Sciatic nerve (tissue), 2 donors: ENCODE measurements at places on chromosomes 11 and 22.
A peak's percentile ranks its signal among the peaks of the same experiment; 100 is the strongest.

- DNase-seq, result no peak
Observed at GRCh38 chr22:43832393-43833265, 20.5 kb upstream of the EFCAB6 start.

DNA sequence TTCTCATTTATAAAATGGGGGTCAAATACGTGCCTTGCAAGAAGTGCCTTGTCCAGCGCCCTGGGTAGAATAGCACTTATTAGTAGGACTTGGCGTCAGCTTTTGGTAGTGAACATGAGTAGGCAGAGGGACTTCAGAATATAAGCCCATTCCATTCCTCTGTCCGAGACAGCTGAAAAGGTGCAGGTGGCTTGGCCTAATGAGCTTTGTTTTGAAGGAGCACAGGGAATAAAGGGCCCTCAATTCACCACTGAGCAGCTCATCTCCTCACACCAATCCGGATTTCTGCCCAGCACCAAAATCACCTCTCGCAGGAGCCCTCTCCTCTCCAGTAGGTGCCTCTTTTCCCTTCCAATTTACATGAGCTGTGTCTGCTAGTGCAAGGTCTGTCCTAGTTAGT lies 91.2 kb downstream of the DSCAML1 start:
- no peak for DNase-seq

DNA sequence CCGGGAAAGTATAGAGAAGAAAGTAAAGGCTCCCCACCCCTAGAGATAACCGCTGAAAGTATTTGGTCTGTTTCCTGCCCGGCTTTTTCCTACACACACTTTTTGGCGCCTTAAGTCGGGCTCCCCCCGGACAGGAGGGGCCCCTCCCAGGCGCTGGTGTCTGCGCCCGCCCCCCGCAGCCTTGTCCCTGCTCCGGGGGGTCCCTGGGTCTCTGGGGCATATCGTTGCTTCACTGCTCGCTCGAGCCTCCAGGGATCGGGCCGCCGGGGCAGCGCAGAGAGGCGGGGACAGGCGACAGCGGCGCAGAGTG lies 928 bp upstream of the CRACR2B start:
- DNase-seq, result no peak

DNA sequence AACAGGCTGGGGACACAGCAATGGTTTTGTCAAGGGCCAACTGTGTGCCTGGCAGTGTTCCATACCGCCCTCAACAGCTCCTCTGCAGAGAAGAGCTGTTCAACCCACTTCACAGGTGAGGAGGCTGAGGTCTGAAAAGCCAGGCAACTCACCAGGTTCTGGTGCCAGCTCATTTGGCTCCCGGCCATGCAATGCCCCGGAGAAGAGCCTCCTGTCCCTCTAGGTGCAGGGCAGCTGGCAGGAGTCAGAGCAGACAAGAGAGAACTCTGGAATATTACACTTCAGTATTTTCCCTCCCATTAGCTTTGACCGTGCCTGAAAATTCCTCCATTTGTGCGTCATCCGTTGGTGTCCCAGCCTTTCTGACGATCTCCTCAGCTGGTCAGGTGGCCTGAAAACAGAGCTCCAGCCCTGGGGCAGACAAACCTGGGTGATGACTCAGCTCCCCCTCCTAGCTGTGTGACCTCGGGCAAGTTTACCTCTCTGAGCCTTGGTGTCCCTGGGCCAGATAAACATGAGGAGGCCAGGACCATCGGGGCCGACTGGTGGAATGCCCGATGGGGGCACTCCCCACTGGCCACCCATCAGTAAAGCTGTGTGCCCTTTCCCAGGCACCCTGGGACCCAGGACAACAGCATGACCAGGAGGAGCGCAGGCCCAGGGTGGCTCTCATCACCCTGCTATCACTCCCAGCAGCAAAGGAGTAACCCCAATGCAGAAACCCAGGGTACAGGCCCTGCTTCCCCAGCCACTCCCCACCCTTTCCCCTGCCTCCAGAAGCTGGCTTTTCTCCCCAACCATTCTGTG lies 9.6 kb upstream of the C1QTNF6 start:
- DNase-seq, result peak; percentile 79

DNA sequence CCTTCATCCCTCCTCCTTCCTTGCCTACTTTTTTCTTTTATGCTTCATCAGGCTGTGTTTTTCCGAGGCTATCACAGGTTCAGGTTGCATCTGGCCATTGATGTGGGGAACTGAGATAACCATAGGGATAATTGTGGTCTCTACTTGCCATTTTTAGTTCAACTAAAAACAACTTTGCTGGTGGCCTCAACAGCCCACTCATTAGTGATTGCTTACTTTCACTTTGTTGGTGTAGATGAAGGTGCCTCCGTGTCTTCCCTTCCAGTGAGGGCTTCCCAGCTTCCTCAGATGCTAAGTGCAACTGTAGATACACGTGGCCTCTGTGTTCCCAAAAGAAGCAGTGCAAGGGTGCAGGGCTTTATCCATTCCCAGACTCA lies 35.0 kb downstream of the KCNJ1 start:
- DNase-seq, result no peak

- DNase-seq, result no peak
Observed at GRCh38 chr11:34331736-34332135, 26.1 kb downstream of the ABTB2 start.

DNA sequence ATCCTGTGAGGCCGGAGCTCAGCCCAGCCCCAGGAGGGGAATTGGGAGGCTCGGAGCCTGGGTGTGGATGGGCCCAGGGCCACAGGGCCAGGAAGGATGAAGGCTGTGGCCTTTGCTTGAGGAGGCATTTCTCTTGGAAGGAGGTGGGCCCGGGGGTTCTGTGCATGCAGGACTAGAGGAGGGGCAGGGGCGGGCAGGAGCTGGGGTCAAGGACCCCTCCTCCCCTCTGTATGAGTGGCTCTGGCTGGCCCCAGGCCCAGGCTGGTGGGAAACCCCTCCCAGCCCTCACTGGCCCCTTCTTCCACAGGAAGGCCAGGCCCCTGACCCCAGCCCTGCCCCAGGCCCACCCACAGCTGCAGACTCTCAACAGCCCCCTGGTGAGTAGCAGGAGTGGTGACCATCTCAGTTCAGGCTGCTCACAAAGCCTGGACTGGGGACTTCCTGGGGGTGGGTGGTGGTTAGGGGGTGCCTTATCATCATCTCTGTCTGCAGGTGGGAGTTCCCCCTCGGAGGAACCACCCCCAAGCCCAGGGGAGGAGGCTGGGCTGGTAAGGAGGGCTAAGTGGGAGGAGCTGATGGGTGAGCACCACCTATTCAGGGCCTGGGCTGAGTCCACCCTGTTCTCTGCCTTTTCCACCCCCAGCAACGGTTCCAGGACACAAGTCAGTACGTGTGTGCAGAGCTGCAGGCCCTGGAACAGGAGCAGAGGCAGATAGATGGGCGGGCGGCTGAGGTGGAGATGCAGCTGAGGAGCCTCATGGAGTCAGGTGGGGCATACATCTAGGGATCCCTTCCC lies 6.0 kb downstream of the KCNK7 start:
- no peak for DNase-seq

DNA sequence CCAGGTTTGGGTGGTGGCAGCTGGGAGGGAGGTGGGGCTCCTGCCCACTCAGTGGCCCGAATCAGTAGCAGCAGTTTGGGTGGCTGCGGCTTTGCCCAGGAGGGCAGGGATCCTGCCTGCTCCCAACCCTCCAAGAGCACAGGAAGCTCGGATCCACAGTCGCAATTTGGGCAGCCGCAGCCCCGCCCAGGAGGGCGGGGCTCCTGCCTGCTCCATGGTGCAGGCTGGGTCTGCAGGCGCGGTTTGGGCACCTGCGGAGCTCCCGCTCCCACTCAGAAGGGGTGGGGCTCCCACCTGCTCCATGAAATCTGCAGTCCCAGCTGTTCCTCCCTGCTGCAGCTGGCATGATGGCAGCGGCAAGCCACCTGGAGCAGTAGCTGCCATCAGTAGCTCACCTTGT lies 38.1 kb upstream of the CALCB start:
- DNase-seq, result no peak

GRCh38 chr11:109023036-109023435 lies 358.2 kb downstream of the DDX10 start:
- DNase-seq, result no peak

DNA sequence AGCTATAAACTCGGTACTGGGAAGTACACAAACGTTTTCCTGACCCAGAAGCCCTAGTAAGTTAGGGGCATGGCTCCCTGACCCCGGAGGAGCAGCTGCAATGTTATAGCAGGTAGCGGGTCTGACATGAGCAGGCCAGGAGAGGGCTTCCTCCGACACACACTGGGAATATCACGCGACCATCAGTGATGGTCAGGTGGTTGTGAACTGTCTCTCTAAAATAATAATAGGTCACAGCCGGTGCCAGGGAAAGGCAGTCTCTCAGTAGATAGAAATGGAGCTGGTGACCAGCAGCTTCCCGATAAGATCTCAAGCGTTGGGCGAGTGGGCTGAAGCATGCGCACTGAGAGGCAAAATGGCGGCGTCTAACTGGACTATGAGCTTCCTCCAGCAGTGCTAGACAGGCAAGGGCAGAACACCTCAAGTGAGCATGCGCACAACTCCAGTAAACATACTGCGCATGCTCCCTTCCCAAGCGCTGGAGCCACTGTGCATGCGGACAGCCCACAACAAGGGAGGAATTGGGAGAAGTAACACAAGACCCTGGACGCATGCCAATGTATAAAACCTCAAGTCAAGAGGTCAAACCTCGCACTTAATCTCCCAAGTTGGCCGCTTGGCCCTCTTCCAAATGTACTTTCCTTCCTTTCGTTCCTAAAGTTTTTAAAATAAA lies 22.3 kb upstream of the TESMIN start:
- peak; percentile 63 for DNase-seq

- DNase-seq, result no peak
Observed at GRCh38 chr11:61120706-61121191, 18.5 kb downstream of the CD5 start.

DNA sequence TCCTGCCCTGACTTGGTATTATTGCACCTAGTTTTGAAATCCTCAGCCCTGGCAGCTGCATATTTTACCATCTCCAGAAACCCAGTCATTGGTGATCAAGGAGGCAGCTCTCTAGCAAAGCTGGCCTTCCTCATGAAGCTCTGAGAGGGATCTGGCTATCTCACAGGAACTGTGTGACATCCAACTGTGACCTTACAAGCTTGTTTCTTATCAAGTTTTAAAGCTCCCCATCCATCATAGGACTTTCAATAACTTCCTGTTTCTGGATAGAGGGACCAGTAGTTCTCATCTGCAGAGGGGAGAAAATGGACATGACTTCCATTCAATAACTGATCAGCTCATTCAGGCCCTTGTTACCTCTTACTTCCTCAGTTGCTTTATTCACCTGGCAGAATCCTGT lies 18.2 kb downstream of the CALCA start:
- DNase-seq, result no peak

DNA sequence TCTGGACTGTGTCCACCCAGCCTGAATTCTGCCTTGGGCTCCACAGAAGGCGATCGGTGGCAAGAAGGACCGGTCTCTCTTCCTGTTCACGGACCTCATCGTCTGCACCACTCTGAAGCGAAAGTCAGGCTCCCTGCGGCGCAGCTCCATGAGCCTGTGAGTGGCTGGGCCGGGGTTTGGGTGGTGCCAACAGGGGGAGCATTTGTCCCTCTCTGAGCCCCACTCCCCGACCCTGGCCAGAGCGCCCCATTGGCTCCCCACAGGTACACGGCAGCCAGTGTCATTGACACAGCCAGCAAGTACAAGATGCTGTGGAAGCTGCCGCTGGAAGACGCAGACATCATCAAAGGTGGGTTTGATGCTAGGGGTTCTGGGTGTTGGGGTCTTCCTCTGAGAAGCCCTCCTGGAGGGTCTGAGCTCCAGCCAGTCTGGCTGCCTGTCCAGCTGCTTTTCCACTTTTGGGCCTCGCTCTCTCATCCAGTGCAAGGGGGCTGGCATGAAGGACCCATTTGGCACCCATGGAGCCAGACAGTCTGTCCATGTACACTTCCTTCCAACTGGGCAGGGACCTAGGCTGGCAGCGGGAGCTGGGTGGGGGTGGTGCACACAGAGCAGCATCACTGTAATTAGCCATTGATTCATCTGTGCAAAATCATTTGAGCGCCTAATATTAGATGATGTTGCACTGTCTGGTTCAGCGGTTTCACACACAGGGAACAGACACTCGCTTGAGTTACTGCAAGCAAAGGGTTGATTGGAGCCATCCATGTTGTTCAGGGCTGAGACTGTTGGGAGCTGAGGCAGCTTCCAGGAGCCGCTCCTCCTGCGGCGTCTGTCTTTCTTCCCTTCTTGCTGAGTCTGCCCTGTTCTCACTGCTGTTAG lies 19.0 kb upstream of the RELT start:
- DNase-seq, result no peak

GRCh38 chr11:60840470-60841430 lies 1.2 kb upstream of the CCDC86 start:
- peak; percentile 74 for DNase-seq

DNA sequence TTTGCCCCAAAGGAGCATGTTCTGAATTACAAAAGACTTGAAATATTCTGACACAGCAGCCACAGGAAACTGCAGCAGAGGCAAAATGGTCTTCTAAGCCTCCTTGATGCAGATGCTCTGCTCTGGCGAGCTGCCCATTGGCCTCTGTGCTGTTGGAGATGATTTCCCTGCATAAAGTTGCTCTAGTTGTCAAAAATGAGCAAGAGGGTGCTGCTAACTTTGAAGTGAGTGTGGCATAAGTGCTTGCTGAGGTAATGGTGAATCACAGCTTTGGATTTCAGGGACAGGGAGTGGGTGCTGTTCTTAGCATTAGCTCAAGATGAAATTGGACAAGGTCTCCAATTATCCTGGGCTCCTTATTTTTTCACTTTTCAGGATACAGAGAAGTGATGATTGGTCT lies 435.4 kb downstream of the TMEM135 start:
- DNase-seq, result no peak
